ENCODE measurements at places on chromosomes 1 and 21.

- no peak for DNase-seq
Measured at GRCh38 chr1:168079761-168080160, 57.0 kb downstream of the GPR161 start.

GRCh38 chr1:23527366-23527765 is 3.7 kb downstream of the E2F2 start:
- no peak for DNase-seq

- DNase-seq = no peak
Measured at GRCh38 chr1:117070124-117070523, 10.0 kb downstream of the TTF2 start.

GRCh38 chr1:30661311-30661710 is 62.1 kb downstream of the MATN1 start:
- no peak for DNase-seq

DNA sequence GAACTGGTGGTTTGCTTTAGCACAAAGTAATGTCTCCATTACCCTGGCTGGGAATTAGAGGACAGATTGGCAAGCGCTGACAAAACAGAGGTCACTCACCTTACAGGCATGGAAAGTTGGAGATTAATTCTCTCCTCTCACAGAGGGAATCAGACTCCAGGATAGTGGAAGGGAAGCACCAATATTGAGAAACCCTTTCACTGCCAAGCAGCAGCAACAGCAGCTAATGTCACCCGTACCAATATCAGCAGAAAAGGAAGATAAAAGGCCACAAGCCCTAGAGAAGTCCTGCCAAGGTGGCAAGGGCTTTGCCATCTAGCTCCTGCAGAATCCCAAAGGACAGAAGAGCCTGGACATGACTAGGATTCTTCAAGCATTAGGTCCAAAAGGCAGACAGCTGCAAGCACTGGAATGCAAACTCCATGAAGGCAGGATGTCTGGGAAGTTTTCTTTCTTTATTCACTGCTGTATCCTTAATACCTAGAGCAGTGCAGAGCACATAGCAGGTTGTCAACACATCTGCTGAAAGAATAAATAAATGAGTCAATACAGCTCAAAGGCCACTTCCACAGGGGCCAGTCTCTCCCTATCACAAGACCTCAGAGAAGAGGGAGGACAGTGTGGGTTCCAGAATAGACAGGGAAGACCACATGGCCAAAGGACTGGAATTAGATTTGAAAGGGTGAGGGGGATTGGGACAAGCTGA is 57.2 kb downstream of the ERI3 start:
- DNase-seq = no peak

DNA sequence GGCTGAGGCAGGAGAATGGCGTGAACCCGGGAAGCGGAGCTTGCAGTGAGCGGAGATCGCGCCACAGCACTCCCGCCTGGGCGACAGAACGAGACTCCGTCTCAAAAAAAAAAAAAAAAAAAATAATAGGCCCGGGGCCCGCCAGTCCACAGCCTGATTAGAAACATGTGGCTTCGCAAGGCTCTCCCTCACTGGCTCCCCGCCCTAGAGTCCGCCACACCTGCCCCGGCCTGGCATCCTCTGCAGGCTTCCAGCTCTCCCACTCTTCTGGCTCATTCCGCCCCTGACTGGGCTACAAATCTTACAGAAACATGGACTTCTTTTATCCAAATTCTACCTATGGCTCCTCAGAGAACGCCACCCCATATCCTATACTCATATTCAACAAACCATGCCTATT is 32.4 kb downstream of the PGBD5 start:
- no peak for DNase-seq

GRCh38 chr1:173134029-173134428 is 73.1 kb downstream of the TNFSF4 start:
- DNase-seq = no peak

DNA sequence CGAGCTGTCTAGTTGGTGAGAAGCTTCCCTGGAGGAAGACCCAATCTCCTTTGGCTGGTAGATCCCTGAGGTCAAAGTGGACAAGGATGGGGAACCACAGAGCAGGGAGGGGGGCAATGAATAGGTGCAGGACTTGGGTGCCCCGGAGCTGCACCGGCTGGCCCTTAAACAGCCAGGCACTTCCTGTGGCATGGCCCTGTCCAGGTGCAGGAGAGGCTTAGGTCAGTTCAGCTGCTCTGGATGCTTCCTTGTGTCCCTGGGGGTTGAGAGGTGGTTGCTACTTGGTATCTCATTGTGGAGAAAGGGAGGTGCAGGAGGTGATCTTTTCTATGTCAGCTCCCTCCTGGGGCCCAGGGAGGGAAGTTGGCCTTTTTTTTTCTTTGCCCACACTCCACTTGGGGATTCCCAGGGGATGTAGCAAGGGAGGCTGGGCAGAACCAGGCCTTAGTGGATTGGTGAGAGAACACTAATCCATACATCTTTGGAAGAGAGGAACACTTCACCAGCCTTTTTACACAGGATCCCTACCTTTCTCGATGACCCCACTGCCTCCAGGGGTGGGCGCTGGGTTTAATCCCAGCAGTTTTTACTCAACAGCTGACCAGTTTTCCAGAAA is 1.2 kb upstream of the ST3GAL3 start:
- DNase-seq = no peak

Data from skeletal muscle cell (primary cell).